IPS-NIHi11 (cell line): ENCODE measurements at places on chromosomes 1 and 21.

DNA sequence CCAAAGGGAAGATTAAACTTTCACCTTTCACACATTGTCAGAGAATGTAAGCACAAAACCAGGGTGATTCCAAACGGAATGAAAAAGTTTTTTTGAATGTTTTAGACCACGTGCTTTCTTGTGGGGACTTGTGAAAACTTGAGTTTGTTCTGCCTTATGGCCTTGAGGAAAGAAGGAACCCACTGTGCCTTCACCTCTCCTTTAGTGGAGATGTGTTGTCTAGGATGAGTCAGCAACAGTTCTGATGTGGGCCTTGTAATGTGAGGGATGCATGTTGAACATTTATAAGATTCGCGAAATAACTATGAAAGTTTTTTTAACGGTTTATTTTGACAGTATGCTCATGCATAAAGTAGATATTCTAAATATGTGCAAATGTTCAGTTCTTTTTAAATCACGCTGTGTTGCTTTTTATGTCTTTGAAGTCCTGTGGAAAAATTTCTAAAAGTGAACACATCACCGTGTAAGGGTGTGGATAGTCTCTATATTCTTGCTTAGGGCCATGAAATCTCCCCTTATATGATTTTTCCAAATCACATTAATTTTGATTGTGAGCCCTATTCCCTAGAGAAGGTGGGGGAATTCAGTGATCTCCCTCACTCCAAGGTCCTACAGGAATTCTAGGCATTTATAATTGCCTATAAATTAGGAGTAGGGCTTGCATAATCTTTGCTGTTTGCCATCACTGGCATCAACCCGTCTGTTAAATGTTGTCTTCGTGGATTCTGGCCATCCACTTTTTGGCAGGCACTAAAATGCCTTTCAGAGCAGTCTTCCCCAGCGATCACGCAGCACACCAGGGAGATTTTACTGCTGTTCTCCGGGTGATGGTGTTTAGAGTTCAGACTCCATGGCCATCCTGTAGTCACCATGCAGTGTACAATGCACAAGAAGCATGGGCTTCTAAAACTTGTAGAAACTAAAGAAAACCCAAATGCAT lies 47.4 kb downstream of the PLA2G4A start:
- no peak for DNase-seq

- DNase-seq: no peak
Measured at GRCh38 chr1:28339551-28339950, 10.7 kb downstream of the MED18 start.

DNA sequence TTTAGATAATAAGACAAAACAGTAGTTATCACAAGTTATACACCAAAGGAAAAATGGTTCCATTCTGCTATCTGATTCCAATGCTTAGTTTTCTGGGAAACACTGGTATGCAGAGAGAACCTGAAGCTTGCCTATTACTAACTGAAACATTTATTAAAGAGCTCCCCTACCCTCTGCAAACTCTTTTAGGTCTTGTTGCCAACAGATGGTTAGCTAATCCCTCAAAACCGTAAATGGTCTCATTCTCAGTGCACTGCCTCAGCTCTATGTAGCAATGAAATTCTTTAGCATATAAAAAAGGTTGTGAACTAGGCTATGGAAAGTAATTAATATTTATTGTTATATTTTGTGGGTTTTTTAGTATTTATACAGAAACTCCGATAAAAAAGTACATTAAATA lies 20.4 kb downstream of the C21orf91 start:
- no peak for DNase-seq

DNA sequence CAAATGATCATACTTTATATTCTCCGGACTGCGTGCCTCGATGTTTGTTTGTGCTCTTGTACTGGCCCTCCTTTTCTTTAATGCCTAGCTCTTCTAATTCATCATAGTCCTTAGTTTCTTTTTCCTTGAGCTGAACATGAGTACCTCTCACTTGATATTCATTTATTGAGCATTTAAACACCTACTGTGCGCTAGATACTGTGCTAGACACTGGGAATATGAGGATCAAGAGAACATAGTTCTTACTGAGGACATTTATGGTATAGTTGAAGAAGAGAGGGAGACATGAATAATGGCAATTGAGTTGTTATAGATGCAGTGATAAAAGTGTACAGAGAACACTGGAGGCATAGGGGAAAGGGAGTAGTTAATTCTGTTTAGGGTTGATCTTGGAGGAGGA lies 22.0 kb downstream of the SUCO start:
- DNase-seq: no peak

DNA sequence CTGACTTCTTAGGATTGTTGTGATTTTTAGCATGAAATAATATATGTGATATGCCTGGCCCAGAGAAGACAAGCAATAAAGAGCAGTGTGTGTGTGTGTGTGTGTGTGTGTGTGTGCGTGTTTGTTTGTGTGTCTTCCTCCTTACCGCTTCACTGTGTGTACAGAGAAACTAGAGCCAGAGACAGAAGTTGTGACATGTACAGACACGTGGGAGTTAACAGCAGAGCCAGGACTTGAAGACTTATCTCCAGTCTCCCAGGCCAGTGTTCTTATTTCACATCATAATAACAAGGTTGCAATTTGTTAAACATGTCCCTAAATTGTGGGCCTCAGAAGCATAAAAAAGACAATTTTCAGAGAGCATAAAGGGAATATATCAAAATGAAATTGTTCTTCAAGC lies 192.0 kb upstream of the JUN start:
- DNase-seq: no peak

GRCh38 chr1:63866084-63866483 lies 92.3 kb downstream of the ROR1 start:
- DNase-seq: no peak

GRCh38 chr21:37207441-37208009 lies 59.6 kb downstream of the VPS26C start:
- DNase-seq: no peak

GRCh38 chr1:115476616-115477015 lies 138.6 kb upstream of the NGF start:
- no peak for DNase-seq

- no peak for DNase-seq
Measured at GRCh38 chr1:23114424-23115079, 54.1 kb downstream of the LUZP1 start.

DNA sequence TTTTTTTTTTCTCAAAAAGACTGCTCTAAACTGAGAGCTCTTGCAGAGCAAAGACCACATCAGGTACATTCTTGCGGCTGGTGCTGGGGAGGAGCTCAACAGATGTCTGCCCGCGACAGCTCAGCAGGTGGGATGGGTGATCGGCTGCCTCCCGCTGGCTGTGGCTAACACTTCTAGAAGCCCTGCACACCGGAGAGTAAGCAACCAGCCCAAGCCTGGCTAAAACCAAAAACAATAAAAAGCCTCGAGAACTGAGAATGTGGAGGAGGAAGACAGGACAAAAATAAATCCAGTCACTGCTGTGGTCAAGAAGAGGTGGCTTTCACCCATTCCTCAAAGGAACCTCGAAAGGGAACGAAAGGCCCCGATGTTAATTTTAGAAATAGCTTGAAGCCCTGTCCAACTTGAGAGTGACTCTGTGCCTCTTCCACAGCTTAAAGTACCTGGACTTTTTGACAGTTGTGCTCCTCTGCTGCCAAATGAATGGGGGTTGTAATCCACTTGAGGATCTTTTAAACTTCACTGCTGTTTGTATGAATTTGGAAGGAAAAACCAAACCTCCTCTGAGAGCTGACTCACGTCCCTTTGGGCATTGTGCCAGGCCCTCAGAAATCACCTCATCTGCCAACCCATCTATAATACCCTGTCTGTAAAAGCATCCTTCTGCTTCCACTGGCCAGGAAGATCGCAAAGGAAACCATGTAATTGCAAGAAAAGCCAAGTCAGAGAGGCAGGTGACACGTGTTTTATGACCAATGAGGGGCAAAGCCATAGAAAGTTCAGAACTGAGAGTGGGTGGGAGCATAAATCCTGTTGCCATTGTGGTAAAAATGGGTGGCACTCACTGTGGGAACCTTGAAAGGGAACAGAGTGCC lies 78.6 kb downstream of the KCNN3 start:
- DNase-seq: no peak

- DNase-seq: peak; percentile 82
Measured at GRCh38 chr1:151006327-151007052, at the start of gene MINDY1. Gene MINDY1, minus strand, starts transcription at chr1:151006902. Its CDS starts 4,285 bp downstream, at chr1:151002617.

DNA sequence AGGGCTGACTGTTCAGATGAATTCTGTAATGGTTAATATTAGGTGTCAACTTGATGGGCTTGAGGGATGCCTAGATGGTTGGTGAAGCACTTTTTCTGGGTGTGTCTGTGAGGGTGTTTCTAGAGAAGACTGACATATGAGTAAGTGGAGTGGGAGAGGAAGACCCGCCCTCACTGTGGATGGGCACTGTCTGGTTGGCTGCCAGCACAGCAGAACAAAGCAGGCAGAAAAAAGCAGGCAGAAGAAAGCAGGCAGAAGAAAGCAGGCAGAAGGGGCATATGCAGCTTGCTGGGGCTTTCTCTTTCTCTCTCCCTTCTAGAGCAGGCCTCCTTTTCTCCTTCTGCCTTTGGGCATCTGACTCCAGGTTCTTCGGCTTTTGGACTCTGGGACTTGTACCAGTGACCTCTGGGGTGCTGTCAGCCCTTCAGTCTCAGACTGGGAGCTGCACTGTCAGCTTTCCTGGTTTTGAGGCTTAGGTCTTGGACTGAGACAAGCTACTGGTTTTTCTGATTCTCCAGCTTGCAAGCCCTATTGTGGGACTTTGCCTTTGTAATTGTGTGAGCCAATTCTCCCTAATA lies 42.9 kb upstream of the CD2 start:
- peak; percentile 42 for DNase-seq

GRCh38 chr1:208258277-208258676 lies 14.1 kb upstream of the PLXNA2 start:
- no peak for DNase-seq

GRCh38 chr21:45327441-45328197 lies 39.9 kb upstream of the POFUT2 start:
- DNase-seq: no peak

GRCh38 chr1:243974451-243975292 lies 76.4 kb upstream of the ZBTB18 start:
- DNase-seq: peak; percentile 32

DNA sequence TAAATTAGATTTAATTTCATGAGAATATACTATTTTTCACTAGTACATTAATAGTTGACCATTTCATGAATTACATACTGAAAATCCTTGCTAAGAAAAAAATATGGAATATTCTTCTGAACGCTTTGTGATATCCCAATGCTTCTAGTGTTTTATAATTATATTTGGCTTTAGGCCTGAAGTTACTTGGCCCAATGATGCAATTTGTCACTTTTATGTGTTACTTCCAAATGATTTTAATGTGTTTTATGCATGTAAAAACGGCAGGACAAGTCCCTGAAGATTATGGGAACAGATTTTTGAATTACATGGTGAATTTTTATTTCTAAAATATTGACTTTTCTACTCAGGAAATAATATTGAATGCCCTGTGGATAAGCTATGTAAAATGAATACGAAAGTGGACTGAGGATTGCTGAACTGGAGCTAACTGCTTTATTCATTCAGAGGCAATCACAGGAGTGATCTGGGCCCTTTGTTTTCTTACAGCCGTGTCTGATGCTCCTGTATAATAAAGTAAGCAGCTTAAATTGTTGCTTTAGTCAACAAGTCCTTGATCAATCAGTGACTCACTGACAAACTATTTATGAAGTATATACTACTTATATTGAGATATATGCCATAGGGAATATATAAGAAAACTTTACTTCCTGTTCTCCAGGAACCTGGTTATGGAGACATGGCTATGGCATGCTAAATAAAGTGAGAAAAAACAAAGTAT lies 543.0 kb upstream of the RGS18 start:
- DNase-seq: no peak

DNA sequence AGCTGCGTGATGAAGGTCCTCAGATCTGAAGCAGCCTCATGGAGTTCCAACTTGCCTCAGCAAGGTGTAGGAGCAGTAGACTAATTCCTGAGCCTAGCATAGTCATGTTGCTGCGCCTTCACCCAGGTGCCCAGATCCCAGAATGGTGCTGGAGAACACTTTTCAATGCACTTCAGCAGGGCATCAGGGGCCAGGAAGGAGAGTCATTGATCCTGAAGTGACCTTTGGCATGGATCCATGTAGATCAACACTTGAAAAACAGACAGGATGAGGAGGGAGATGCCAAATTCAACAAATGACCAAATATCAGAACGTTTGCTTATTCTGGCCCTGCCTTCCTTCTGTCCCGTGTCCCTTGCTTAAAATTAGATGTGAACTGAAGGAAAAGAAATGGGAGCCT lies 91.9 kb downstream of the LEPR start:
- no peak for DNase-seq

DNA sequence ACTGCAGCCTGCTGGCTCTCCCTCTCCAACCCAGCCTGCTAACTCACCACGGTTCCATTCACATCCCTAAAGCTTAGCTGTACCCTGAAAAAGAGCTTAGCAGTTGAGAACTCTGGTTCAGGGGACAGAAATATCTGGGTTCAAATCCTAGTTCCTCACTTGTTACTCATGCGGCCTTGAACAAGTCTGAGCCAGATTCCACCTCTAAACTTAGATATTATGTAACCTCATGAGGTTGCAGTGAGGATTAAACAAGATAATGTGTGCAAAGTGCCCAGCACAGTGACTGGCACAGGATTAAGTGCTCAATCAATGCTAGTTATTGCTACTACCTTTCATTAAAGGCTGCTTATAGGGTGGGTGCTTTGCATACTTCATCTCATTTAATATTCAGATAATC lies 41.3 kb upstream of the DHCR24 start:
- DNase-seq: no peak

DNA sequence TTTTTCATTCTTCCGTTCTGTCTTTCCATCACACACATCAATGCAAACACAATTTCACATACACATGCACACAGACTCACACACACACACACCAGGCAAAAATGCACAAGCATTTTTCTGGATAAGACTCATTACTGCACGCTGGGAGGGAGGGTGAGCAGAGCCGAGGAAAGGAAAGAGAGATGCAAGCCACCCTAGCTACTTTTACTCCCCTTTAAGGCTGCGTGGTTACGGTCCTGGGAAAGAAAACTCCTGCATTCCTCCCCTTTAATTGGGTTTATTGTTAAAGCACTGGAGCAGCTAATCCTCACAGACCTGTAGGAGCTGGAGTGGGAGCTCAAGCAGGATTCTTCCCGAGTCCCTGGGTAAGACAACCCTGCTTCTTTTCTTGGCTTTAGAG lies at the start of gene CAMK1G:
Gene CAMK1G, plus strand, starts transcription at position 307 of the 400 bp plus-strand sequence. CDS start 11,270 bp downstream, outside the sequence.
- peak; percentile 84 for DNase-seq

DNA sequence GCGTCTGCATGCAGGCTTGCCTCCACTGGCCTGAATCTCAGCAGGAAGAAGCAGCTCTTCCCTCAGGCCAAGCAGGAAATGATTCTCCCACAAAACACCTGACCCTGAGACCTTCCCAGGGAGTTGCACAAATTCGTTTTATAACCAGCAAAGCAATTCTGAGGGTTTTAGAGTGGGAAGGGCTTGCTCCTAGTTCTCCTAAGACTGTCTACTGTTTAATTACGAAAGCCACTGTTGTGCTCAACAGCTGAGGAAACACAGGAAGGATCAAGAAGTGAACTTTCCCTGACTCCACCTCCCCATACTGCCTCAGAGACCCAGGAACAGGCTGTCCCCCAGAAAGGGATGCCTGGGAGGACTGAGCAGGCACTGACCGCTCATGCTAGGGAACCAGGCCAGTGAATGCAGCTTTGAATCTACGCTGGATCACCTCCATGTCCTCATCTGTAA lies 37.0 kb upstream of the PUM1 start:
- no peak for DNase-seq

GRCh38 chr21:31260790-31261189 lies 83.3 kb downstream of the TIAM1 start:
- no peak for DNase-seq
